ENCODE measurements at places on chromosomes 4 and X.

GRCh38 chr4:176504118-176504517 is 184.4 kb downstream of the SPCS3 start:
- DNase-seq: no peak

DNA sequence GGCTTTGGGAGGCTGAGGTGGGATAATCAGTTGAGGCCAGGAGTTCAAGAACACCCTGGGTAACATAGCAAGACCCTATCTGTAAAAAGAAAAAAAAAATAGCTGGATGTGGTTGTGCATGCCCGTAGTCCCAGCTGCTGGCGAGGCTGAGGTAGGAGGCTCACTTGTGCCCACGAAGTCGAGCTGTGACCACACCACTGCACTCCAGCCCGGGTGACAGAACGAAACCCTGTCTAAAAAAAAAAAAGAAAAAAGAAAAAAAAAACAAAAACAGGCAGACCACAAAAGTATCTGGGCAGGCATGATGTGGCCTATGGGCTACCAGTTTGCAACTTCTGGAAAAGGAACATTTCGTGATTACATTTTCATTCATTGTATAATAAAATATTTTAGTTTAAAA is 38.1 kb upstream of the RASGEF1B start:
- no peak for DNase-seq

- no peak for DNase-seq
These were observed 300.7 kb downstream of the USP46 start for GRCh38 chr4:52358366-52358765.

GRCh38 chrX:68754406-68754805 is 74.4 kb upstream of the EFNB1 start:
- DNase-seq: no peak

DNA sequence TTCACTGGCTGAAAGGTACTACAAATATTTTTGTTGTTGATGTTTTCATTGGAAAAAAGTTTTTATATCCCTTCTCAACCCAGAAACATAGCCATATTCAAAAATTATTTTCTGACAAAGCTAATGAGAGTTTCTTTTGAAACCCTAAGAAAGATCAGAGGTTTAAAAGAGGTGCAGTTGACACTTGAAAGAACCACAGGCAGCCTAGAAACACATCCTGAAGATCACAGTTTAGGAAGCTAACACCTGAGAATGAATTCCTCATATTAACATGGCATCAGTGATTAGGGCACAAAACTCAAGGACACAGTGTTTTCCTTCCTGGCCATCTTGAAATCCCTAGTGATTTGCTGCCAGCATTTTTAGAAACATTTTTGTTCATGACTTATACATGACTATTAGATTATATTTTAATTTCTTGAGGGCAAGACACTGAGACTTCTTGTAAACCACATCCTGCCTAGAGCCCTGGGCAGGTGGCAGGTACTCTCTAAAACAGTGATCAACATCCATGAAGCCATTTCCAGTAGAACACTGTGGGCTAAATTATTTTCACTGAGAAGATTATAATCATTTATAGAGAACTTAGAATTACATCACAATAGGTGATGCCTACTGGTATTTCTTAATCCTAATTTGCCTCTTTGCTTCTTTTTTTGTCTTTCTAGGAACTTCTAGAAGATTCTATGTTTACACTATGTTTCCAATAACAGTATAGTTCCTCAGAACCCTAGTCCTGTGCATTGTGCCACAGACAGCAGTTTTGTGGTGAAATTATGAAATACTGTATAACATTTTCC is 80.0 kb downstream of the ARSJ start:
- DNase-seq: no peak

- DNase-seq: no peak
These were observed 3.0 kb downstream of the FNIP2 start for GRCh38 chr4:158771776-158772175.

DNA sequence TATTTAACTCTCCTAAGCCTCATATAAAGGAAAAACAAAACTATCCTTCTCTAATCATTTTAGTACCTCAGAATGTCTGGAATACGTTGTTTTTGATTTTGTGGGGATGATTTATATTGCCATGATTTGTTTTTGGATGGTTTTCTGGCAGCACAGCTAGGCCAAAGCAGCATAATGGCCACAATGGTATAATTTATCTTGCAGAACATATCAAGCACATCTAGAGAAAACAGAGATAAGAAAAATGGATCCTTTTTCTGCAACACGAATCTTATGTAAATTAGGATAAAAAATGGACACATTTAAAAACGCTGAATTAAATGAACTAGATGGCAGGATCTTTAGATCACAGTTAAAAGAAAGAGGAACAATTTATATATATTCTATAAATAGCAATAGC is 269.9 kb upstream of the FAT4 start:
- no peak for DNase-seq

DNA sequence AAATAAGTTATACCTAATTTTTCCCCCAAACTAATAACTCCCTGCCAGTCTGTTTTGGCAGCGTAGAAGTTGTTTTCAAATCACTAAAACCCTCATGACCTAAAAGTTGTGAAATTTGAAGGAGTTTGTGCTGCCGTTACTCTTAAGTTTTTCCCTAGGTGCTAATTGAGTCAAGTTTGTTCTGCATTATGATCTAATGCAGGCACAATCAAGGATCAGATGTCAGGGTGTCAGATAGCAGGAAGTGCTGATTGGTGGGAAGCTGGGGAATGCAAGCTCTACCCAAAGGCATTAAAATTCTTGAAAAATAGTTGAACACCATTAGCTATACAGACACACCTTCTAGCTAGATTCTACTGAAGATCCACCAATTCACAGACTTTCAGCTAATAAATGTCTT is 51.9 kb downstream of the ARX start:
- DNase-seq: no peak

DNA sequence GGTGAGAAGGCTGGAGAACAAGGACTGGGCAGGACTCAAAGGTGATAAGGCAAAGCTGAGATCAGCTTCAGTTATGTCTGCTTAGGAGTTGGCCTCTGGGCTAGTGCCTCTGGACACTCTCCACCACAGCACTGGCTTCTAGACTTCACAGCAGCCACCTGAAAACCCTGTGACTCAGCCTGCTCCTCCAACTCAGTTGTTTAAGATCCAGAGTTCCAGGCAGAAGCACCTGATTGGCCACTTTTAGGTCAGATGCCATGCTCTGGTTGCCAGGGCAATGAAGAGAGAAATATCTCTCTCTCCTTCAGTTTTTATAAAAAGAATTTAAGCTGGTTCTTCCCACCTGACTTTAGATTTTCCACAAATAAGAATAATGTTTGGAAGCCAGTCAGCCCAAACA is 47.9 kb upstream of the BLTP1 start:
- DNase-seq: no peak

All from occipital lobe (tissue), 3 donors.